Activated CD8-positive, alpha-beta T cell treated with anti-CD3 and anti-CD28 coated beads for 36 hours (primary cell): ENCODE measurements at places on chromosomes 5 and 9. TPM values are rescaled to one million over a fixed set of nuclear protein-coding genes. Genes with fewer than 3 reads are reported as not detected.

DNA sequence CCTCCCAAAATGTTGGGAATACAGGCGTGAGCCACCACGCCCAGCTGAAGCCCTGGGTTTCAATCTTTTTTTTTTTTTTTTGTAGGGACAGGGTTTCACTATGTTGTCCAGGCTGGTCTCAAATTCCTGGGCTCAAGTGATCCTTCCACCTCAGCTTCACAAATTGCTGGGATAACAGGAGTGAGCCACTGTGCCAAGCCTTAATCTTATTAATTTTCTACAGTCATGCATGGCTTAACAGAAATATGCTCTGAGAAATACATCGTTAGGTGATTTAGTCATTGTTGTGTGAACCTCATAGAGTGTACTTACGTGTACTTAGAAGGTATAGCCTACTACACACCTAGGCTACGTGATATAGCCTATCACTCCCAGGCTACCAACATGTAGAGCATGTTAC is 31.0 kb downstream of the GLDC start:
- DNase-seq = no peak

DNA sequence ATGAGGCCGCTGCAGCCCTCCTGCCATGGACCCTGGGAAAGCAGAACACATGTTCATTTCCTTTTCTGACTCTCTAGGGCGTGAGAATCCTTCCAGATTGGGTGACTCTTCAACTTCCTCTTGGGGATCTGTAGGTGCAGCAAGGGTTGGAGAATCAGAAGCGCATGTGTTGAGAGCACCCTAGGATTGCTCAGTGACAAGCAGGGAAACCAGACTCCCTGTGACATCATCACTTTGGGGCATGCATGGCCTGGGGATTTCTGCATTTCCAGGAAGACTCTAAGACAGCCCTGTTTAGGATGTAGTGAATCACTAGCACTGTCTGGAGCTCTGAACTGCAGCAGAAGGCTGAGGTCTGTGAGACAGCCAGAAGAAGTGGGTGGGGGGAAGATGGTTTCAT is 15.1 kb upstream of the LCP2 start:
- peak; percentile 82 for DNase-seq

- DNase-seq = no peak
These were observed 9.3 kb downstream of the PRLR start for GRCh38 chr5:35220967-35221366.

The NNT gene
- total RNA-seq = 72.0 TPM

GRCh38 chr5:175236176-175236575 is 207.8 kb downstream of the DRD1 start:
- no peak for DNase-seq

GRCh38 chr9:33249087-33249658 is 9.2 kb downstream of the SPINK4 start:
- DNase-seq = no peak

DNA sequence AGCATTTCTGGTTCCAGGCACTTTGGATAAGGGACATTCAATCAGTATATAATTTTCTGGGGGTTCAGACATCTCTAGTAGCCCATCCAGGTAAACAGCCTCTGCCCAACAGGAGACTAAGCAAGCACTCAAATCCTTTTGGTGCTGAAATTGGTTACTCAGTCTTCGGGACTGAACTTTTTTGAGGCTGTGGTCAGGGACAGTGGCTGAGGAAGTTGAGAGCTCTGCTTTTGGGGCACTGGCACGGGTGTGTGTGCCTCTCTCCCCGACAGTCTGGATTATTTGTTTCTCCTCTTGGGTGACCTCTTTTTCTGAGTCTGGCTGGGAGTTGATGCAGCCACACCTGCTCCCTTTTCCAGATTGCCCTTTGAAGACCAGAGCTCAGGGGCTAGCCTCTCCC is 47.6 kb downstream of the ACER2 start:
- DNase-seq = no peak

DNA sequence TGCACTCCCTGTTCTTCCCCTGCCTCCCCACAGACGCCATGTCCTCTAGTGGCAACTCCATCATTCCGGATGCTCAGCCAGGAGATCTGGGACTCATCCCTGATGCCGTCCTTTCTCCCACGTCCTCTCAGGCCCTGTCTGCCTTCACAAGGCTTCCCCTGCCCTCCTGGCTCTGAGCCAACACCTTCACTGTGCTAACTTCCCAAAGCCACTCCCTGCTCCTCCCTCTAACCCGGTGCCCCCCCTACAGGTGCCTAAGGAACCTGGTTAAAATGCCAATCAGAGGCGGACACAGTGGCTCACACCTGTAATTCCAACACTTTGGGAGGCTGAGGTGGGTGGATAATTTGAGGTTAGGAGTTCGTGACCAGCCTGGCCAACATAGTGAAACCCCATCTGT is 67.6 kb downstream of the LMX1B start:
- no peak for DNase-seq

DNA sequence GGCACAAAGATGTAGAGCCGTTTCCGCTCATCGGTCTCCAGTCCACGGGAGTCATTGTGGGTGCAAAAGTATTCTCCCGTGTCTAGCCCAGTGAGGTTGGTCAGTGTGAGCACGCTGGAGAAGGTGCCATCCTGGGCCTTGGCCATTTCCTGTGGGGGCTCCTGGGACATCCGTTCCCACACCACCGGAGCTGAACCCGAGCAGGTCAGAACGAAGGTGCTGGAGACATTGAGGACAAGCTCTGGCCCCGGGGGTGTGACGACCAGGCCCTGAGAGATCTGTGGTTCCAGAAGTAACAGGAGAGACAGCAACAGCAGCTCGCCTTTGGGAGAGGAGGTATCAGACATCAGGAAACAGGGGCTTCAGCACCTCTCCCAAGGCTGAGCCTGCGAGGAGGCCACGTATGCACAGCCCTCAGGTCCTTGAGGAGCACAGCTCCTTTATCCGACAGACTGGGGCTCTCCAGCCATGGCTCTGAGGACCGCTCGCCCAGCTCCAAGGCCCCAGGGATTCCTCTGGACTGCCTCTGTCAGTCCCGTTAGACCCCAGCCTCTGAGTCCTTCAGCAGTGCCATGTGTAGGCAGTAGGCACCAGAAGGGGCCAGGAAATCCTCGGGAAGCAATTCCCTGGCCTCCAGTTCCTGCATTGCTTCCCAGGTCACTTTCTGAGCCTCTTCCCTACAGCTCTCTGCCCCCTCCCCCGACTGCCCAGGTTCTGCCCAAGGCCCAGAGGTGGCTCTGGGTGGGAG is 19.9 kb downstream of the PDGFRB start:
- no peak for DNase-seq
